ENCODE measurements at places on chromosomes 16 and 17.

- peak; percentile 37 for DNase-seq
These were observed 63.7 kb upstream of the MRTFB start for GRCh38 chr16:14007450-14007849.

- DNase-seq = no peak
These were observed 11.5 kb upstream of the UMOD start for GRCh38 chr16:20364051-20364450.

DNA sequence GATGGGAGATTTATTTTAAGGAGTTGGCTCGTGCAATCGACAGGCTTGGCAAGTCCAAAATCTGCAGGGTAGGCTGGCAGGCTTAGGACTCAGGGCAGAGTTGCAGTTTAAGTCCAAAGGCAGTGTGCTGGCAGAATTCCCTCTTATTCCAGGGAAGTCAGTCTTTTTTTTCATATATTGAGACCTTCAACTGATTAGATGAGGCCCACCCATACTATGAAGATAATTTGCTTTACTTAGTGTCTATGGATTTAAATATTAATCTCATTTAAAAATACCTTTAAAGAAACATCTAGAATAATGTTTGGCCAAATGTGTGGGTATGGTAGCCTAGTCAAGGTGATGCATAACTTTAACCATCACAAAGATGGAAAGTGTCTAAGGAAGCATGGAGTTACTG lies 99.8 kb downstream of the CNTNAP4 start:
- DNase-seq = no peak

- no peak for DNase-seq
These were observed 33.7 kb upstream of the COQ7 start for GRCh38 chr16:19033761-19034160.

DNA sequence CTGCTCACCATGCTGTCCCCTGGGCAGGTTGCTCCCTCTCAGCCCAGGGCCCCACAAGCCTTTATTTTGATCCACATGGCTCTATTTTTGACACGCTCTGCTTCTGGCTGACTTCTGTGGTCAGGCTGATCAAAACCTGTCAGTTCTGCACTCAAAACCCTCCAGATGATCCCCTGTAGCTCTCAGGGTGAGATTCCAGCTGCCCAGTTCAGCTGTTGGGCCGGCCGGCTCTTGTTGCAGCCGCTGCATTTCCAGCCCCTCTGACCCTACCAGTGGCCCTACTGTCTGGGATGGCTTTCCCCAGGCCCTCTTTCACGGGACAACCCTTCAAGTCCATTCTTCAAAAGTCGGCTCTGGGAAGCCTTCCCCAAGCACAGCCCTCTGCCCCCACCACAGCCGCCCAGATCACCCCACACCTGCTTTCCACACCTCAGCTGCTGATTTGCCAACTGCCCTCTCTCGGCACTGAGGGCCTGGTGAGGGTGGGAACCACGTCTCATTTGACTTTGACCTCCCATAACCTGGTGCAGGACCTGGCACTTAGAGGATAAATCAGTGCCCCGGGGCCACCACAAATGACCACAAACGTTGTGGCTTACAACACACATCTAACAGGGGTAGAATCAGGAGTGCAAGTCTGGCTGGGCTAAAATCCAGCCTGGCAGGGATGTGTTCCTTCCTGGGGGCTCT lies 16.3 kb upstream of the CACNG4 start:
- no peak for DNase-seq

DNA sequence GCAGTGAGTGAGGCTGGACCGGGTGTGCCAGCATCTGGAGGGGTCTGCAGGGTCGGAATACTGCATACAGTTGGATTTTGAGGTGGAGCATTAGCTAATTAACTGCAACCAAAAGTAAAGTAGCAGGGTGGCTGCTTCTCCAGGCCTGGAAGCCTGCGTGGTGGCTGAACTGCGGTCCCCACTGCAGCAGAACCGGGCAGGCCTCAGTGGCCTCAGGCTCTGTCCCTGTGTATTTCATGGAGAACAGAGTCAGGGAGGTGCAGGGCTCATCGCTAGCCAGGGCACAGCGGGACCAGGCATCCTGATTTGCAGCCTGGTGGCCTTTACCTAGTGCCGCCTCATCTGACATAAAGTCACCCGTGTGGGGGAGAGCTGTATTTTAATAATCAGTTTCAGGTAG lies 131.9 kb downstream of the RPTOR start:
- no peak for DNase-seq

DNA sequence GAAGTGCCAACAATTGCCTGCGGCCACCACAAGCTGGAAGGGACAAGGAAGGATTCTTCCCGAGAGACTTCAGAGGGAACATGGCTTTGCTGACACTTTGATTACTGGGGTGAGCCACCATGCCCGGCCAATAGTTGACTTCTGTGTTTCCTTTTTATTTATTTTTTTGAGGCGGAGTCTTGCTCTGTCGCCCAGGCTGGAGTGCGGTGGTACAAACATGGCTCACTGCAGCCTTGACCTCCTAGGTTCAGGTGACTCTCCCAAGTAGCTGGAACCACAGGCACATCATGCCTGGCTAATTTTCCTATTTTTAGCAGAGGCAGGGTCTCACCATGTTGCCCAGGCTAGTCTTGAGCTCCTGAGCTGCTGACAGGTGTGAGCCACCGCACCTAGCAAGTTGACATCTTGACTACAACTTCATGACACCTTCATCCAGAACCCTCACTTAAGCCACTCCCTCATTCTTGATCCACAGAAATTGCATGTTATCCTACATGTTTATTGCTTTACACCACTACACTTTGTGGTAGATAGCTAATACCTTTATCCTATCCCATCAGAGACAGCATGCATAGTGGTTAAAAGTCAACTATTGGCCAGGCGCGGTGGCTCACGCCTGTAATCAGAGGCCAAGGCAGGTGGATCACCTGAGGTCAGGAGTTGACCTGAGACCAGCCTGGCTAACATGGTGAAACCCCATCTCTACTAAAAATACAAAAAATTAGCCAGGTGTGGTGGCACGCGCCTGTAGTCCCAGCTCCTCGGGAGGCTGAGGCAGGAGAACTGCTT lies 16.1 kb upstream of the GPRC5C start:
- no peak for DNase-seq

GRCh38 chr17:19378416-19379360 lies at the start of gene MAPK7:
Gene MAPK7 (plus strand): TSS chr17:19378498. CDS start chr17:19378901, 403 bp downstream.
- no peak for DNase-seq

GRCh38 chr17:5536866-5537650 lies 47.3 kb downstream of the NLRP1 start:
- no peak for DNase-seq

DNA sequence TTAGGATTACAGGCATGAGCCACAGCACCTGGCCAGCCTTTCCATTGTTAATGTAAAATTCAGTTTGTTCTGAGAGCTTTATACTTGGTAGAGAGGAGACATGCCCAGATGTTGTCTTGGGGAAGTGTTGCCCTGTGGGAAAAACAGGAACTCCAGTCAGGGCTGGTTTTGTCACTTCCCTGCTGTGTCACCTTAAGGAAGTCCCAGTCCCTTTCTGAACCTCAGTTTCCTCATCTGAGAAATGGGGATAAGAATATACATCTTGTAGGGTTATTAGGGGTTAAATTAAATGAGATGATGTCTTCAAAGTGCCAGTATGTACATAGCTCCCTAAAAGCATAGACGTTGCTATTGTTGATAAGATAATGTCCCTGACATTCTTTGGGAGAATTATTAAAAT lies 25.3 kb downstream of the CLEC16A start:
- DNase-seq = no peak

DNA sequence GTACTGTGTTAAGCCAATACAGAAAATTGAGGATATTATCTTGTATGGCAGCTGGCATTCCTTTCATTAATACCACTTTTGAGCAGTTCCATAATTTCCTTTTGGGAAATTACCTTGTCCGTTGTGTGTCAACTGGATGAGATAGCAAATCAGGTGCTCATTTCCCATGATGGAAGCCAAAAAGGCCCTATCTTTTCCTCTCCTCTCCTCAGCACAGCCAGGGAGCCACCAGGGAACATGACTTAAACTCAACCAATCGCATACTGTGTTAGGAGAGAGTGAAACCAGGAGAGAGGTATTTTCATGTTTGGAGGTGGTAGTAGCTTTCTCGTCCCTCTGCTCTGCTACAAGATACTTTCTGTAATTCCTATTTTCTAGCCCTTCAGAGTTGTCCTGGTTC lies 96.1 kb upstream of the TOX3 start:
- no peak for DNase-seq

DNA sequence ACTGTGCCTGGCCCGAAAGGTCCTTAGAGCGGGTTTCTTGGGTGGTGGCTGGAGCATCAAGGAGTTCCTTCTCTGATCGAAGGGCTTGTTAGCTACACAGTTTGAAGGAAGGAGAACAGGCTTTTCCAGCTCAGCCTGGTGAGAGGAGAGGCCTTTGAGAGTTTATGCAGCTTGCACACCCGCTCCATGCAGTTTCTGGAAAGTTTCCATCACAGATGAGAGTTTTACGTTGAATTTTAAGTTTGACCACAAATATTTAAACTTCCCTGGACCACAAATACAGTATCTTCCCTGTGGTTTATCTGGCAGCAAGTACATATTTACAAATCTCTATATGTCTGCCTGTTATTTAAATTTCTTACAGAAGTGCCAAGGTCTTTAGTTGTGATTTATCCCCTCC lies 56.8 kb downstream of the HIC1 start:
- no peak for DNase-seq

GRCh38 chr16:68367030-68367429 lies 56.2 kb downstream of the PRMT7 start:
- no peak for DNase-seq

DNA sequence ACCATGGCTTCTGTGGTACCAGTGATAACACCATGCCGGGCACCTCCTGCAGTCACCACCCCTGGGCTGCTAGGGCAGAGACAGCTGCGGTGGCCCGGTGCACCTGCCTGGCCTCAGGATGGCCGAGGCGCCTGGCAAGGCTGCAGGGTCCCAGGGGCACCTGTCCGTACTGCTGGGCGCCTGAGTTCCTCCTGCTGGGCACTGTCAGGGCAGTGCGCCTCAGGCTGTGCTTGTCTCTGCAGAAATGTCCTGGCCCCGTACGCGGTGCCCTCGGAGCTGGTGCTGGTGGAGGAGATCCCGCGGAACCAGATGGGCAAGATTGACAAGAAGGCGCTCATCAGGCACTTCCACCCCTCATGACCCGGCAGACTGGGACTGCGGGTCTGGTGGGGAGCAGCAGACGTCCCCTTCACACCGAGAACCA lies 17.7 kb upstream of the CDH15 start:
- DNase-seq = no peak

GRCh38 chr16:83356266-83356665 lies 451.5 kb upstream of the HSBP1 start:
- peak; percentile 12 for DNase-seq

GRCh38 chr17:40321961-40322357 lies 13.0 kb downstream of the RARA start:
- DNase-seq = no peak

DNA sequence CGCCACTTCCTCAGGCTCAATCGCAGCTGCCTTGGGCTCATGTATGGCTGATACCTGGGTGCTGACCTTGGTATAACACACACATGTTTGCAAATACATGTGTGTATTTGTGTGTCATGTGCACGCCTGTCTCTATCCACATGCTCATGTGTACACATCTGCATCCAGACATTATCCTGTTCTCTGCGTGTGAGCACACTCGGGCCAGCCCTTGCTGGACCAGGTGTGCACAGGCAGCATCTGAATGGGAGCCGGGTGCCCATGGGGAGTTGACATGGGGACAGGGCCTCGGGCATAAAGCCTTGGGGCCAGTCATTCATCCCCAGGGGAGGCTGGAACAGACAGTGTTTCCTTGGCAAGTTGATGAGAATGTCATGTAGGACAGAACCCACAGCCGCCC lies 29.1 kb upstream of the CRHR1 start:
- DNase-seq = no peak

- no peak for DNase-seq
These were observed 182.8 kb upstream of the HS3ST3A1 start for GRCh38 chr17:13784434-13785095.

DNA sequence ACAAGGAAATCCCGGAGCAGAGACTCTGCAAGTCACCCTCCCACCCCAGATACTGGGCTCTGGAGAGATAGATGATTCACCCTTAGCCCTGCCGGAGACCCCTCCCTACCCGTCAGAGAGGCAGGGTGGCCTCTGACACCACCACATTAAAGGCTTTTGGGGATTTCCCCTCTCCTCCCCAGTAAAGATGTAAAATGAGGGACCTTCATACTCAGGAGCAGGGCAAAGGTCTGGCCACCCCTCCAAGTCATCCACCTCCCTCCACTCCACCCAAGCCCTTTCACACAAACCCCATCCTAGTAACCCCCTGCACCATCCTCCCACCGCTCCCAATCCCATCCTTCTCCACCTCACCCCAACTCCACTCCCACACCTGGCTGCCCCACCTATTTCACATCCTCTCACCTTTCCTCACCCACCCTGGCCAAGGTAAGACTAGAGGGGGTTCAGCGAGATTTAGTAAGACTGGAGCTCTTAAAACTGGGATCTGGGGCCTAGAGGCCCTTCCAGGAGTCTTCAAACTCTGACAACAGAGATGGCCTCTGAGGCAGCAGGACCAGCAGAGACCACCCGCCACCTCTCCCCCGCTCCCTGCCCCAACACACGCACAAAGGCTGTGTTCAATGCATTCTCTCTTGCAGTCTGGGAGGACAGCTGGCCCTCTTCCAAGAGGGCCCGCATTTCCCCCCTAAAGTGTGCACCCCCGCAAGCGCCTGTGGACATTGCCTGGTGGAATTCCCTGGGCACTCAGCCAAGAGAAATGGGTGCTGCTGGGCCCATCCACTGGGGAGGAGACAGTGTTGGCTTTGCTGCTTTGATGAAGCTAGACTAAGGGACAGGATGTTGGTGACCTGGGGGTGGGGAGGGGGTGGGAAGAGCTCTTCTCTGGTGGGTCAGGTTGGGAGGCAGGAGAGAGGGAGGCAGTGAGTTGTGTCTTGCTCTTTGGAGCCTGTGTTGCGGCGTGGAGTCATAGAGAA lies 1.1 kb downstream of the ABAT start:
- DNase-seq = no peak

DNA sequence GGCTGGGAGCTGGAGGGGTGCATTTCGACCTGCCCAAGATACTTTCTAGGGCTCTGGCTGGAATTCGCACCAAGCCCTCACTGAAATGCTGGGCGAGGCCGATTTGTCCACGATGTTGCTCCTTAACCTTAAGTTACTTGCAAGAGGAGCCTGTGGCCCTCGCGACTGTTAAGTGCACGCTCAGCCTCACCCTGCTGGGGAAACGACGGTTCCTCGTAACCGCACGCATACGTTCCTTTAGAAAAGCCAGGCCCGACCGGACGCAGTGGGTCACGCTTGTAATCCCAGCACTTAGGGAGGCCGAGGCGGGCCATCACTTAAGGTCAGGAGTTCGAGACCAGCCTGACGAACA lies 607 bp upstream of the NCOR1 start:
- no peak for DNase-seq

GRCh38 chr17:82929676-82930042 lies 89.8 kb upstream of the ZNF750 start:
- DNase-seq = no peak

- no peak for DNase-seq
These were observed 8.6 kb downstream of the CMIP start for GRCh38 chr16:81453091-81453728.

- no peak for DNase-seq
These were observed 4.6 kb upstream of the GHDC start for GRCh38 chr17:42198897-42199296.

GRCh38 chr17:44610331-44610730 lies 45.9 kb upstream of the MEIOC start:
- DNase-seq = no peak

GRCh38 chr17:33964344-33964979 lies 290.6 kb upstream of the CCL2 start:
- DNase-seq = peak; percentile 92

Data from GM12864 (cell line).